ENCODE measurements at places on chromosomes 7 and 10. TPM values are rescaled to one million over a fixed set of nuclear protein-coding genes. Genes with fewer than 3 reads are reported as not detected.
A peak's percentile ranks its signal among the peaks of the same experiment; 100 is the strongest.

DNA sequence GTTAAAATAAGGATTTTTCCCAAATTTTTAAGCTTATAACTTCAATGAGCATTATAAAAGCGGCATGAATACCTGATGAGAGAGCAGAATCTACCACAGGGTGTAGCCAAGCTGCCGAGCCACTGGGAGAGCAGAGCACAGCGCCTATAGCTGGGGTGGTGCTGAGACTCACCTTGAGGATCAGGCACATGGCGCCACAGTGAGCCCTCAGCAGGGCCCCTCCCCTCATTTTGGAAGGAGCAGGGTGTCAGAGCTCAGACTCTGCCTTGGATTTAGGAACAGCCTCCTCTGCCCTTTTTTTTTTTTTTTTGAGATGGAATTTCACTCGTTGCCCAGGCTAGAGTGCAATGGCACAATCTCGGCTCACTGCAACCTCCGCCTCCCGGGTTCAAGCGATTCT lies 118.6 kb downstream of the SRPK2 start:
- no peak for DNase-seq
- no peaks in the 10 kb centered on the region for H3K27me3 ChIP-seq
- H3K36me3 ChIP-seq, result no peaks in the 10 kb centered on the region
- no peak overlapping the region for H3K27ac ChIP-seq
- H3K4me3 ChIP-seq, result no peak overlapping the region

GRCh38 chr7:44671069-44671468 lies 64.6 kb downstream of the OGDH start:
- H3K27me3 ChIP-seq, result no peaks in the 10 kb centered on the region
- H3K4me1 ChIP-seq, result no peaks in the 10 kb centered on the region
- H3K27ac ChIP-seq, result no peak overlapping the region
- DNase-seq, result no peak

Gene SRRM3
- total RNA-seq, result 2.0 TPM

- H3K4me3 ChIP-seq, result no peak overlapping the region
- no peaks in the 10 kb centered on the region for H3K36me3 ChIP-seq
- H3K27me3 ChIP-seq, result no peaks in the 10 kb centered on the region
- no peaks in the 10 kb centered on the region for H3K4me1 ChIP-seq
- no peak for DNase-seq
Observed at GRCh38 chr10:89651916-89652573, 7.0 kb upstream of the PANK1 start.

Gene LGI1
- not detected for total RNA-seq

Gene COPS6
- 74.2 TPM for total RNA-seq

DNA sequence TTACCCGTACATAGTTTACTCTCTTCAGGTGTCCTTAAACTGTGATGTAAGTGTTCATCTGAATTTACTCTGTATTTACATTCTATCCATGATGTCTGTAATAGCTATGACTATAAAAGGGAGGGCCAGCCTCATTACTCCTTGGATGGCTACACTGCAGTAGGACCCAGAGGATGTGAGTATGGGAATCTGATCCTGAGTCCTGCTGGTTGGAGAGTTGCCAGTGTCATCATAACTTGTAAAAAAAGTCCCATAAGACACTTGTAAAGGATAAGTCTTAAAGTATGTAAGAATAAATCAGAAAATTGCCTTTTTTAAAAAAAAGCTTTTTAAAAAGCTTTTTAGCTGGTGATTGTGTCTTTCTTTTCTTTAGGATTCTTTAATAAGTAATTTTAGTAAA lies 95.4 kb downstream of the PPP1R9A start:
- peak overlapping the region; percentile 42 for H3K27ac ChIP-seq
- no peak overlapping the region for H3K4me3 ChIP-seq
- H3K27me3 ChIP-seq, result no peaks in the 10 kb centered on the region
- H3K36me3 ChIP-seq, result no peaks in the 10 kb centered on the region

DNA sequence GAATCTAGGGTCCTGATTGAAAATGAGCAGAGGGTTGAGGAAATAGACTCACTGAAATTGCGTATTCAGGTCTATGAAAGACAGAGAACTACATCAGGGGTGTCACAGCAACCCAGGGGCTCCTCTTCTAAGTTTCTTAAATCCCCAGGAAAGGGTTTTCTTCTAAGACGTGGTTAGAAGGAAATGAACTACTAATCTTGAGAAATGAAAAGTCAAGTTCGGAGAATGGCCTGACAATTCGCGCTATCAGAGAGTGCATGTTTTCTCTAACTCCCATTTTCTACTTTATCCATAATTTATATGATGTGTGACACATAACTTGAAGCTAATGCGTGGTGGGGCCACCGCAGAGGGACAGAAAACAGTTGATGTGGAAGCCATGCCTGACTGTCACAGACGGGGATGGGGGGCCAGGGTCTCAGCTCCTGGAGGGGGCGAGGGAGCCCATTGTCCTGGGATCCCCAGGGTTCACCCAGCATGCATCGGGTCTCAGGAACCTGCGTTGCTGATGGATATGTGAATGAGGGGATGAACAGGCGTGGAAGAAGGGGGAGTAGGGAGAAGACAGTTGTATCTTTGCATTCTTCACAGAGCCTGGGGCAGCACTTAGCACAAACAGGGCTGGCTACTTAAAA lies 86.3 kb downstream of the PTPRE start:
- no peak for DNase-seq
- peaks cover 70% of the 10 kb centered on the region for H3K4me1 ChIP-seq
- H3K36me3 ChIP-seq, result no peaks in the 10 kb centered on the region
- no peaks in the 10 kb centered on the region for H3K27me3 ChIP-seq

Gene AKR1C8
- total RNA-seq, result 0.26 TPM

DNA sequence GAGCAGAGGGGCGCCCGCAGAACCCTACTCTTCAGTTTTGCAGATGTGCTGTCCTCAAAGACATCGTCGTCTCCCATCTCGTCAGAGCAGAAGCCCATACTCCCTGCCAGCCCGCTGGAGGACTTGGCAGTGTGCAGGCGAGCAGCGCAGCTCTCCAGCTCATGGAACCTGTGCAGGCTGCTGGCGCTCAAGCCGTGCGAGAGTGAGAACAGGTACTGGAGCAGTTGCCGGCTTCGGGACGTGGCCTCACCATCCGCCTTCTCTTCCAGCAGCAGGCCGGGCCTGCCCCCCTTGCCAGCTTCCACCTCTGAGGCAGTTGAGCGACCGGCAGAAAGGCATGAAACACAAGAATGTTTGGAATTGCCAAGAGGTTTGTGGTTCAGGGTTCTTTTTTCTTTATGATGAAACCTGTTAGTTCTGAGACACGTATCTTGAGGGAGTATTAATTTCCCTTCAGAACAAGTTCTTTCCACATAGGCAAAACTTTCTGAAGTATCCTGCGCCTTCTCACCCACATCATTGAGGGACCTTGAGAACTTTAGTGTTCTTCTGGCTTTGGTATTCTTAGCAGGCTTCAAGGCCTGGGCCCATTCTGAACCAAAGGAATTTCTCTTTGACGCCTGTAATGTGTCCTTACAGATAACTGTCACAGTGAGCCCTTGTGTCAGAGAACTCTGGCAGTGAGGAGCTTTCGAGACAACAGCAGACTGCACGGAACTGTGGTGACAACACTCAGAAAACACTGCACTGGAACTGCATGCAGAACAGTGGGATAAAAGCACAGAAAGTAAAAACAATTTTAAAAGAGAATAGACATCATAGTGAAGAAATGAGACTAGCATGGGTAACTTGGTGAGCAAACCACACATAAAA lies 89.5 kb downstream of the ALOX5 start:
- peak overlapping the region; percentile 85 for H3K27ac ChIP-seq
- no peaks in the 10 kb centered on the region for H3K27me3 ChIP-seq
- H3K4me1 ChIP-seq, result peaks cover 61% of the 10 kb centered on the region
- DNase-seq, result no peak
- peaks cover 13% of the 10 kb centered on the region for H3K36me3 ChIP-seq

Gene YKT6
- 88.2 TPM for total RNA-seq

DNA sequence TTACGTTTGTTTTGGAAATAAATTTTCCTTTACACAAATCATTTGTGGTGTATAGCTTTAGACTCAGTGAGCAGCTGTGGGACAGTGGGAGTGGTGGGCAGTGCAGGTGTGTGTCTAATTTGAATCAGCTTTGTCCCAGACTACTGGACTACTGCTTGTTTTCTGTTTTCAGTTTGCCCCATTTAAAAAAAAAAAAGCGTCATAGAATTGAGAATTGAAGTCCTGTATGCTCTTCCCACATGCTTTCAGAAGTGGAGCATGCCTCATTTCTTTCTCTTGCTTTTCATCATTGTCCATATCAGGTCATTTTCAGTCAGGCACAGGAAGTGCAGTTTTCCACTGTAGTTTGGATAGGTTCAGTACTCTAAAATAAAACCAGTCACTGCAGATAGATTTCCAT lies 66.1 kb downstream of the SHH start:
- no peak overlapping the region for H3K27ac ChIP-seq
- DNase-seq, result no peak
- no peak overlapping the region for H3K4me3 ChIP-seq
- H3K36me3 ChIP-seq, result peaks cover 62% of the 10 kb centered on the region
- no peaks in the 10 kb centered on the region for H3K4me1 ChIP-seq

DNA sequence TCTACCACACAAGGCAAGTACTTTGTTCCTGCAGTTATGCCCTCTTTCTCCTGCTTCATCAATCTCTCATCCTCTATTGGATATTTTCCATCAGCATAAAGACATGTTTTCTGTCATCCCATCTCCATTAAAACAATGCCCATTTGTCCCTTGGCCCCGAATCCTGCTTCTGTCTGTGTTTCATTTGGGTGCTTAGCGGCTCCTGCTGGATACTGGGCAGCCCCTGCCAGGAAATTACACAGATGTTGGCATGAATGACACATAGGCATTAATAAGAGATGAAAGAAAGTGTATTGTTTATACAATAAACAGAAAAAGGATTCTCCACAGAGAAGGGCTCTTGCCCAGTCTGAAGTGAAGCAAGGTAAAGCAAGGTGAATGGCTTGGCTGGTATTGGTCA lies 765.3 kb downstream of the REEP3 start:
- H3K4me3 ChIP-seq, result no peak overlapping the region
- H3K27ac ChIP-seq, result no peak overlapping the region
- no peaks in the 10 kb centered on the region for H3K4me1 ChIP-seq
- no peaks in the 10 kb centered on the region for H3K36me3 ChIP-seq

- H3K27me3 ChIP-seq, result no peaks in the 10 kb centered on the region
- H3K36me3 ChIP-seq, result no peaks in the 10 kb centered on the region
- no peak overlapping the region for H3K27ac ChIP-seq
Observed at GRCh38 chr10:47023237-47024045, 112.2 kb downstream of the PTPN20 start.

DNA sequence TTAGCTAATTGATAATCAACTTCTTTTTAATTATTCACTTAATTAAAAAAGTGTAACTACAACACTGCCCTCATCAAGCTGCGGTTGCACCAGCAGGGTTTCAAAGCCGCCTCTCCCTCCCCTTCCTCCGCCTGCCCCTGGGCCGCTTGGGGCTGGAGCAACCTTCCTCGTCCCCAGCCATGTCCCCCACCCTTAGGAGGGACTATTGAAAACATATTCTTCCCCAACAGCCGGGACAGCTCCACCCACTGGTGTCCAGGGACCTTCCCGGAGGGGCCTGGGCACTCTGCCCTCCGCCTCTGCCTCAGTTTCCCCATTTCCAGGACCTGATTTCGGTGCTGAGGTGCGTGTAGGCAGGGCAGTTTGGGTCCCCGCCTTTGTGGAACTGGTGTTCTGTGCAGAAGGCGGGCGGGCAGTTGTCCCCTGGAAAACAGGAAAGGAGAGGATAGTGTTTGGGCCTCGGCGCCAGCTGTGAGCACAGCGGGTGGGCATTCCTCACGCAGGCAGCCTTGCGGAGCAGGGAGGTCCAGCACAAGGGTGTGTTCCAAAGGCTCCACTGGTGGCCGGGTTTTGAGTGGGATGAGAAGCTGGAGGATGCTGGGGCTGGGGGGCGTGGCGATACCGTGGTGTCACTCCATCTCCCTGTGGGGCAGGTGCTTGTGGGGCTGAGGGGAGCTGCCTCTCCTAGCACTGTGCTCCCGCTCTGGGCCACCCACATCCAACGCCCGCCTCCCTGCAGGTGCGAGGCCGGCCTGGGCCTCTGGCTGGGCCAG lies 15.7 kb downstream of the UNCX start:
- peaks cover 3% of the 10 kb centered on the region for H3K4me1 ChIP-seq
- H3K27me3 ChIP-seq, result peaks cover 100% of the 10 kb centered on the region
- H3K4me3 ChIP-seq, result no peak overlapping the region
- DNase-seq, result no peak

DNA sequence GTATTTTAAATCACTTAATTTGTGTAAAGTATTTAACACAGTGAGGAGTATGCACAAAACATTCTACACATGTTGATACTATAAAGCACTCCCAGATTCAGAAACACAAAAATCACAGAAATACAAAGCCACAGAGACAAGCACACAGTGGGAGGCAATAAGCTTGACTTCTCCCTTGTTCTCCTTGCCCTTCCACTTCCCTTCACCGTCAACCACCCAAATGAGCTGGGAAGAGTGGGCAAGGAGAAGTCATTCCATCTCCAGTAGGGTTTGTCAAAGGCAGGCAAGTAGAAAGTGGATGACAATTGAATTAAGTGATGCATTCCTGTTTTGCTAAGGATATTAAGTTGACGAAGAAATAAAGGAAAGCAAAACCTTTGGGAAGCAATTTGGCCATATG lies 4.2 kb upstream of the TMEM139 start:
- H3K27ac ChIP-seq, result no peak overlapping the region
- no peak overlapping the region for H3K4me3 ChIP-seq
- H3K27me3 ChIP-seq, result no peaks in the 10 kb centered on the region
- no peak for DNase-seq
- H3K4me1 ChIP-seq, result peaks cover 14% of the 10 kb centered on the region
- H3K36me3 ChIP-seq, result no peaks in the 10 kb centered on the region

Gene PON1
- total RNA-seq, result 0.42 TPM

Gene SLK
- 52.9 TPM for total RNA-seq

- H3K27me3 ChIP-seq, result no peaks in the 10 kb centered on the region
- no peak overlapping the region for H3K4me3 ChIP-seq
- H3K4me1 ChIP-seq, result no peaks in the 10 kb centered on the region
- no peak for DNase-seq
Observed at GRCh38 chr7:82714883-82715282, 271.3 kb upstream of the CACNA2D1 start.

DNA sequence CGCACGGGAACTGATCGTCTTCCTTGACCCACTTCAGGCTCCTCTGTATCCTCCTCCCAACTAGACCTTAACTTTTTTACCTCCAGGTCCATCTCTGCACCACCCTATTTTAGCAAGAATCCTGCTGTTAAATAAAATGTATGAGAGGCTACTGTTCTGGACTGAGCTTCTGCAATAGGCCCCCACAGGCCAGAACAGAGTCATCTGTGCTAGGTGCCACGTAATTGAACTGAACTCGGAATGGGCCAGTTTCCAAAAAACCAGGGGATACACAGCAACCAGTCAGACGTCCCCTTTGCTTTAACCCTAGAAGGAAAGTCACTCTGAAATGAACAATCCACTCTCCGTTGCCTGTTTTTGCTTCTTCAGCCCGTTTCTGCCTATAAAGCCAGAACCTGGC lies 71.3 kb downstream of the CHST15 start:
- H3K27ac ChIP-seq, result no peak overlapping the region
- H3K27me3 ChIP-seq, result no peaks in the 10 kb centered on the region
- H3K36me3 ChIP-seq, result peaks cover 47% of the 10 kb centered on the region
- H3K4me1 ChIP-seq, result peaks cover 6% of the 10 kb centered on the region
- no peak for DNase-seq

- peak overlapping the region; percentile 94 for H3K27ac ChIP-seq
- H3K36me3 ChIP-seq, result no peaks in the 10 kb centered on the region
- no peak for DNase-seq
- H3K4me1 ChIP-seq, result peaks cover 28% of the 10 kb centered on the region
- no peaks in the 10 kb centered on the region for H3K27me3 ChIP-seq
- H3K4me3 ChIP-seq, result no peak overlapping the region
Observed at GRCh38 chr7:74173074-74173473, 1.1 kb upstream of the EIF4H start.

Gene TMEM196
- not detected for total RNA-seq
